ENCODE measurements at places on chromosomes 11 and 22. TPM values are rescaled to one million over a fixed set of nuclear protein-coding genes. Genes with fewer than 3 reads are reported as not detected.

The PDHX gene
- 28.3 TPM for polyA plus RNA-seq

The PANX3 gene
- polyA plus RNA-seq, result not detected

The MMP11 gene
- 9.1 TPM for polyA plus RNA-seq

The EFCAB6 gene
- 0.76 TPM for polyA plus RNA-seq

The CCDC15 gene
- 3.0 TPM for polyA plus RNA-seq

The SEC14L2 gene
- polyA plus RNA-seq, result 2.1 TPM

The RAB39A gene
- polyA plus RNA-seq, result 0.44 TPM

The CNTN5 gene
- polyA plus RNA-seq, result 4.2 TPM

The POTEH gene
- not detected for polyA plus RNA-seq

The RELA gene
- polyA plus RNA-seq, result 42.1 TPM

GRCh38 chr11:75306529-75306928, 44.9 kb downstream of the ARRB1 start:
- DNase-seq, result no peak

GRCh38 chr22:49515475-49515874, 312.2 kb downstream of the BRD1 start:
- no peak for DNase-seq

DNA sequence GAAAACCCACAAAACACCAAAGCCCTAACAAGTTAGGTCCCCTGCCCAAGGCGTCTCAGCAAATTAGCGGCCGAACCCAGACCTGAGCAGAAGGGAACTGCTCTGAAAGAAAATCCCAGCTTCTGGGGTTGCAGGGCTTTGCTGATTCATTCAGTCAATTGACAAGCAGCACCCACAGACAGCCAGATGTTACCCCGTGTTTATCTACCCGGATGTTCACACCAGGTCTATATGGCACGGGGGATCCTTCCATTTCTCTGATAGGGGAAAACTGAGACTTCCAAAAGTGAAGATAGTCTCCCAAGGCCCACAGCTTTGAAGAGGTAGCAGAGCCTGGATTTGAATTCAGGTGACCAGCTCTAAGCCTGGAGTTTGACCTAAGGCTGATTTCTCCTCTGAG, 14.0 kb upstream of the OAF start:
- no peak for DNase-seq

DNA sequence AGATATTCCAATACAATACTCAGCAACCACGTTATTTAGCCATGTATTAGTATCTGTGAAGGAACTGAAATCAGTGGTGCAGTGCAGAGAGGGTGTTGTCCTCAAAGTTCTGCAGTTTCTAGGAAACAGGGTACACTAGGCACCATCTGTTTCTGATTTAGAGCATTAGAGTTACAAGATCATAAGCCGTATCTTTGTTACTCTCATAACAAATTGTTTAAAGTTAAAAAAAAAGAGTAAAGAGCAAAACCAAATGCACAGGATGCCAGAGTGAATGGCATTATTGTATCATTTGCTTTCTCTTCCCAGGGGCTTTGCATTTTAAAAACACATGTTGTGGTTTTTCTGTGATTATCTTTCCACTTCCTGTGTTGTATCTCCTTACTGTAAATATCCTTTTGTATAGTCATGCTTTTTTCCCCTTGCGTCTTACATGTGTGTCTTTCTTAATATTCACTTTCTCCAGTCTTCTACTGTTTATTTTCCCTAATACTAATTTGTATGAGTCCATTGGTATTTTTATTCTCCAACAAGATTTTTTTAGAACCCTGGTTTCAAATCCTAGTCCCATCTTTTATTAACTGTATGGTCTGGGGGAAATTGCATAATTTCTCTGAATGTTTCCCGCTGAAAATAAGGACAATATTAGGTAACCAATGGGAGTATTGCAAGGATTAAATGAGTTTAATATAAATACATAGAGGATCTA, 15.2 kb upstream of the NUP160 start:
- DNase-seq, result no peak

- no peak for DNase-seq
Measured at GRCh38 chr22:50530877-50531545, 1.2 kb upstream of the TYMP start.

GRCh38 chr22:46696614-46697013, 41.4 kb downstream of the CERK start:
- no peak for DNase-seq

GRCh38 chr22:49553518-49554295, 274.0 kb downstream of the BRD1 start:
- no peak for DNase-seq

GRCh38 chr11:128342511-128343134, 244.7 kb downstream of the ETS1 start:
- no peak for DNase-seq

- no peak for DNase-seq
Measured at GRCh38 chr11:113043698-113044097, 82.5 kb downstream of the NCAM1 start.

DNA sequence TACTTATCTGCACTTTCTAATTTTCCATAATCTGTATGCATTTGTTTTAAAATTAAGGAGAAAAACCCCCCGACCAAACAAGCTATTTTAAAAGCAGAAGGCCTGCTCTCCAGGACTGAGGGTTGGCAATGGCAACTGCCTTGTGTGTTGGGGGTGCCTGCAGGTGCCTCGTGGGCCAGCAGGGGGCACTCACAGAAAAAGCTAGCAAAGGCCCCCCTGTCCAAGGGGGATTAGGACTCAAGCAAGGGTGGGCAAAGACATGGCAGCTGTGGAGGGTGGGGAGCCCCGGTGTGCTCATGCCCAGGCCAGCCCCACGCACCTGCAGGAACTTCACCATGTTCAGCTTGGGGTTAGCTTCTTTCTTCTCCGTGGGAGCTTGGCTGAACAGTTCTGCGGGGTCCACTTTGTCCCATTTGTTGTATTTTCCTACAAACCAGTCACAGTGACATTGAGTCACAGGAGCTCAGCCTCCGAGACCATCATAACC, 10.3 kb downstream of the TOP3B start:
- DNase-seq, result no peak

- no peak for DNase-seq
Measured at GRCh38 chr11:70521475-70522308, 123.4 kb downstream of the CTTN start.

DNA sequence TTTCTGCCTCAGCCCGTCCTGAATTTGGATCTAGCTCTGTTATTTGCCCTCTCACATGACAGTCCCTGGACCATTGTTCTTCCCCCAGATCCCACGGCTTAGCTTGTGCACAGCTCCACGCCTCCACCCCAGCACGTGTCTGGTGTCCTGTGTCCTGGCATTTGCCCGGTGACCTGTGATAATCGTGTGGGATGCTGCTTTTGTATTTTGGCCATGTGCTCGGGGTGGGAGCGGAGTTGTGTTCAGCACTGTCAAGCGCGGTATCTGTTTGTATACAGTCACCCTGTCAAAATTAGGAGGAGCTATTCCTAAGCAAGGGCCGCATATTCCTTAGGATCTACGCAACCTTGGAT, 11.9 kb downstream of the ADAMTS8 start:
- DNase-seq, result no peak

DNA sequence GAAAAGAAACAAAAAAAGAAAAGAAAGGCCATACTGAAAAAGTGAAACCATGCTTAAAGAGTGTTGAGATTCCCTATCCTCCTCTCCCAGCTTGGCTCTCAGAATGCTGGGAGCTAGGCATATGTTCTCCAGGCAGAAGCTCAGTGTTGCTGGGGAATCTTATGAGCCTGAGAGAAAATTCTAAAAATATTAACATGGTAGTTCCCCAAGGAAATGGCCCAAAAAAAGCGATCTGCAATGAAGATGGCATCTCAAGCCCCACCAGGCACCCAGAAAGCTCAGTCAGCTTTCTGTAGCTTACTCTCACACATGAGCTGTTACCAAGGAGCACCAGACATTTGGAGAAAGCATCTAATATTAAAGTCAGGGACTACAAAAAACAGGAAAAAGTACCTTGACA, 94.5 kb downstream of the CD44 start:
- DNase-seq, result no peak

DNA sequence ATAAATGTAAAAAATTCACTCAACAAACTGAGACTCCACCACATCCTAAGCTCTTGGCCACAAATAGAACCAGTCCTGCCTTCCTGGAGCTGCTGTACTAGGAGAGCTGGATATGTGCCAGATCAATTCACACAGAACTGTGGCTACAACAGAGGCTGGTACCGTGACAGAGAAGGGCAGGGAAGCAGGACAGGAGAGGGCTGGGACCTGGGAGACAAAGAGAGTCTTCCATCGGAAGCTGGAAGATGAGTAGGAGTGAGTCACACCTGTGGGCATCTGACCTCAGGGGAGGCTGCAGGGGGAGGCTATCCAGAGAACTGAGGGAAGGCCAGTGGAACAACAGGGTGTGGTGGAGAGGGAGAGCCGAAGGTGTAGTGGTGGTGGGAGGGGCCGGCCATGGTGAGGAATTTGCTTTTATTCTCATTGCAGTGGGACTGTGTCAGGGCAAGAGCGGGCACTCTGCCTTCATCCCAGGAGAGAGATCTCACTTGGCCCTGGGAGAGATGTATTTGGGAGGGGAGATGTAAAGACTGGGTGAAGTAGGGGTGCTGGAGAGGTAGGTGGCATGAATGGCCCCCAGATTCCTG, 1.9 kb upstream of the LTBP3 start:
- no peak for DNase-seq

DNA sequence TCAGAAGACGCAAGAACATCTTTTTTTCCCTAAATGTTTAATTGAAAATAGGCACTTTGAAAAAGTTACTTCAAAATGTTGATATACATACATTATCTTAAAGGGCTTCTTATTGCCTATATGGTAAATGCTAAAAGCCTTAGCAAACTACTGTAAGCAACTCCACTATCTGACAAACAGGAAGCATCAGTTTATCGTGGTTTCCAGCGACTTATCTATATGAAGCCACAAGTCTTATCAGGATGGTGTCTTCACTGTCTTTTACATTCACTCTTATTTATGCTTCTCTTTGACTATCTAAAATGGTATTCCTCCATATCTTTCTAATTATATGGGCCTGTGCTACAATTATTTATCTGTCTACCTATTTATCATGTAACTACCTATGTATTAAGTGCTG, 2091.9 kb downstream of the LRRC4C start:
- no peak for DNase-seq

DNA sequence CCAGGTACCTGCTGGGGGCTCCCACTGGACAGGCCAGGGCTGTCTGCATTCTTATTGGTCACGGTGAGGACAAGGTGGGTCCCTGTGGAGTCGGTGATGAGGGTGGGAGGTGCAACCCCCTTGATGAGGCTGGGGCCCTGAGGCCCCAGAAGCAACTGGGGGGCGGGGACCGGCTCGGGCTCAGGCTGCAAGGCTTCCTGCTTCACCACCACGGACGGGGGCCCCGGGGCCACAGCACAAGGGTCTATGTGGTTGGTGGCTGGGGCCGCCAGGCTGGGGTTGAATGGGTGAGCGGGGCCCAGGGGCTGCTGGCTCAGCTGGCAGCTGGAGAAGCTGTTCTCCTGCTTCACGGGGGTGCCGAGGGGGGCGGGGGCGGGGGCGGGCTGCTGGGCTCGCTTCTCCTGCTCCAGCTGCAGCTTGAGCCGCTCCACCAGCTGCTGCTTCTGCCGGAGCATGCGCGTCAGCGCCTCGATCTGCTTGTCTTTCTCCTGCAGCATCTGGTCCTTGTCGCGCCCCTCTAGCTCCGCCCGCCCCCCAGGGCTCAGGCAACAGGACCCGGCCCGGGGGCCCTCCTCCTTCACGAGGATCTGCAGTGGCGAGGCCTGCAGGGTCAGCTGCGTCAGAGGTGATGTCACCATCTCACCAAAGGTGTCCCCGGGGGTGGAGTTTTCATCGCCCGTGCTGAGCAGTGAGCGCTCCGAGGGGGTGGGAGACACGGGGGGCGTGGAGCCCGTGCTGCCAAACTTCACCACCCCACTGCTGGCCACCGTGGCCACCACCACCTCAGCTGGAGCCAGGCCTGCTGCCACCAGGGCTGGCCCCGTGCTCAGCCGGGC, 48.2 kb downstream of the SGSM3 start:
- no peak for DNase-seq

DNA sequence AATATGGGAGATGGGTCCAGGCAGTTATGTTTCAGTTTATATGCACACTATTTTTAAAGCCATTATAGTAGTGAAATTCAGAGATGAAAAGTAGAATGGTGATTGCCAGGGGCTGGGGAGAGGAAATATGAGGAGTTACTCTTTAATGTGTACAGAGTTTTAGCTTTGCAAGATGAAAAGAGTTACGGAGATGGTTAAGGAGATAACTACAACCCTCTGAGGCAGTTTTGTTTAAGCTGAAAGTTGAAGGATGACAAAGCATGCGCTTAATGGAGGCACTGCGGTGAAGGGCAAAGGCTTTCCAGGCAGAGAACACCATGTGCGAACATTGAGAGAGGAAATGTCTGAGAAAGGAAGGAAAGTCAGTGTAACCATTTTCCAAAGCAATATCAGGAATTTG, 18.2 kb upstream of the BMAL1 start:
- DNase-seq, result no peak

GRCh38 chr11:45225961-45226871, 59.9 kb downstream of the SYT13 start:
- DNase-seq, result no peak
